ENCODE measurements at places on chromosomes 13 and 19. TPM values are rescaled to one million over a fixed set of nuclear protein-coding genes. Genes with fewer than 3 reads are reported as not detected.

The ZNF100 gene
- 19.5 TPM for total RNA-seq

The ARID3A gene
- 34.0 TPM for total RNA-seq

The TLE6 gene
- 1.1 TPM for total RNA-seq

The NECTIN2 gene
- total RNA-seq = 0.25 TPM

The MBD3L3 gene
- total RNA-seq = not detected

The KCNN4 gene
- 71.7 TPM for total RNA-seq

DNA sequence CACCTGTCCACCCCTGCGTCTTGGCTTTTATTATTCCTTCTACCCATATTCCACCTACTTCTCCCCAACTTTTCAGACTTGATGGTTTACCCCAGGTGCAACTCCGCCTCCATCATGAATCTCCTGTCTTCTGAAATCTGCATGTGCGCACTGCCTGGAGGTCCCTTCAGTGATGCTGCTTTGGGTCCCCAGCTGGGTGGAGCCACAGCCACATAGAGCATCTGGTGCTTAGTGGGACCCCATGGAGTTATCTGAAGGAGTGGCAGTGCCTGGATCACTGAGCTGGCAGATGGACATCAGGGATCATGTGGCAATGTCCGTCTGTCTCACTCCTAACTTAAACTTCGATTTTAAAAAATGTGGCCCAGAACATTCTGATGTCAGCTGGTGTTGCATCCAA lies 13.5 kb downstream of the ZNF536 start:
- DNase-seq = no peak

GRCh38 chr13:45974500-45974899 lies 78.0 kb downstream of the ZC3H13 start:
- no peak for DNase-seq

DNA sequence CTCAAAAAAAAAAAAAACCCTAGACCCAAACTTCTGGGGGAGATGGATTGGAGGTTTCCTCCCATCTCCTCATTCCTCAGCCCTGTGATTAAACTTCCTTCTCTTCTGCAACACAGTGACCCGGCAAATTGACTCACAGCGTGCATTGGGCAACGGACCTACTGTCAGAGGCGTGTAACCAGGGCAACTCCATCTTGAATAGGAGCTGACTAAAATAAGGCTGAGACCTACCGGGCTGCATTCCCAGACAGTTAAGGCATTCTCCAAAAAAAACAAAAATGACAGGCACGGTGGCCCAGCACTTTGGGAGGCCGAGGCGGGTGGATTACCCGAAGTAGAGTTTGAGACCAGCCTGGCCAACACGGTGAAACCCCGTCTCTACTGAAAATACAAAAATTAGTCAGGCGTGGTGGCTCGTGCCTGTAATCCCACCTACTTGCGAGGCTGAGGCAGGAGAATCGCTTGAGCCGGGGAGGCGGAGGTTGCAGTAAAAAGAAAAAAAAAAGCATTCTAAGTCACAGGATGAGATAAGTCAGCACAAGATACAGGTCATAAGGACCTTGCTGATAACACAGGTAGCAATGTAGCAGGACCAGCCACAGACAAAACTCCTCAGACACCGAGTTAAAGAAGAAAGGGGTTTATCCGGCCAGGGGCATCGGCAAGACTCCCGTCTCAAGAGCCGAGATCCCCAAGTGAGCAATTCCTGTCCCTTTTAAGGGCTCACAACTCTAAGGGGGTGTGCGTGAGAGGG lies 5.4 kb upstream of the NLRP7 start:
- no peak for DNase-seq

- DNase-seq = no peak
These were observed 318.7 kb upstream of the SLITRK1 start for GRCh38 chr13:84200971-84201370.

- DNase-seq = peak; percentile 79
These were observed 1.8 kb downstream of the DBP start for GRCh38 chr19:48635263-48635965.

DNA sequence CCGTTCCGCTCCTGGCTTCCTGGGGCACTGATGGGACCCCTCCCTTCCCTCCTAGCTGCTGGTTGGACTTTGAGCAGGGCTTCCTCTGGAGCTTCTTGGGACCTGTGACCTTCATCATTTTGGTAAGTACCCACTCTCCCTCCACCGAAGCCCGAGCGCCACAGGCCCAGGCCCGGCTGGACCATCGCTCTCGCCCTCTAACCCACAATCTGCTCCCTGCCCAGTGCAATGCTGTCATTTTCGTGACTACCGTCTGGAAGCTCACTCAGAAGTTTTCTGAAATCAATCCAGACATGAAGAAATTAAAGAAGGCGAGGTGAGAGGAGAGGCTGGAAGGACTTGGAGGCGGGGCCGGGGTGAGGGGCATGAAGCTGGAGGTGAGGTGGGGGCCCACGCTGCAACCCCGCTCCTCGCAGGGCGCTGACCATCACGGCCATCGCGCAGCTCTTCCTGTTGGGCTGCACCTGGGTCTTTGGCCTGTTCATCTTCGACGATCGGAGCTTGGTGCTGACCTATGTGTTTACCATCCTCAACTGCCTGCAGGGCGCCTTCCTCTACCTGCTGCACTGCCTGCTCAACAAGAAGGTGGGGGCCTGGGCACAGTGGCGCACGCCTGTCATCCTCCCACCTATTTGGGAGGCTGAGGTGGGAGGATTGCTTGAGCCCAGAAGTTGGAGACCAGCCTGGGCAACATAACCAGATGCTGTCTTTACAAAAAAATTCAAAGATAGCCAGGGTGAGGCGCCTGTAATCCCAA lies 12.3 kb downstream of the DDX39A start:
- DNase-seq = no peak
